ENCODE measurements at places on chromosomes 12 and 14. TPM values are rescaled to one million over a fixed set of nuclear protein-coding genes. Genes with fewer than 3 reads are reported as not detected.

Gene TAPBPL
- 45.8 TPM for total RNA-seq

Gene C12orf54
- not detected for total RNA-seq

Gene SYT1
- total RNA-seq: not detected

Gene SEC23A
- 61.7 TPM for total RNA-seq

Gene CDCA4
- 56.6 TPM for total RNA-seq

Gene MFAP5
- total RNA-seq: not detected

Gene TPPP2
- not detected for total RNA-seq

Gene SLC6A15
- total RNA-seq: not detected

Gene SBNO1
- total RNA-seq: 41.8 TPM

Gene VDR
- total RNA-seq: 16.4 TPM

Gene DEGS2
- total RNA-seq: 0.23 TPM

Gene DPY19L2
- total RNA-seq: 0.40 TPM

Gene HOTAIR
- total RNA-seq: not detected

- no peak for DNase-seq
Observed at GRCh38 chr12:108284163-108284562, 54.9 kb downstream of the CMKLR1 start.

- DNase-seq: no peak
Observed at GRCh38 chr12:180445-180844, 33.5 kb downstream of the SLC6A12 start.

GRCh38 chr14:71271166-71271945, 364.1 kb downstream of the PCNX1 start:
- DNase-seq: no peak

GRCh38 chr12:54005531-54005852, 3.3 kb upstream of the HOXC8 start:
- DNase-seq: no peak

DNA sequence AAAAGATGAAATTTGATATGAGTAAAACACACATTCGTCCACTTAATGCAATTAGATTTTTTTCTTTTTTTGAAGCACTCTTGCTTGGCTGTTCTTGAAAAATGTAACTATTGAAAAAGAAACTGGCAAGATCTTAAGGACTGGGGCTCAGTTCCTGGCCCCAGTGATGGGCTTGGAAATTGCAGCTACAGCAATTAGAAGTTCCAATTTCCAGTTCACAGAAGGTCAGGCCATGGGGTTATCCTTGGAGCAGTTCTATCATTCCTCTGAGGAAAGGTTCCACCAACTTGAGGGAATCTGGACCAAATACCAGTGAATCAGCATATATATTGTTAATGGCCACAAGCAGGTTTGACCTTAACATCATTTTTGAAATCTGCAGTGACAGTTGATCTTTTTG, 18.9 kb downstream of the IGF1 start:
- DNase-seq: no peak

DNA sequence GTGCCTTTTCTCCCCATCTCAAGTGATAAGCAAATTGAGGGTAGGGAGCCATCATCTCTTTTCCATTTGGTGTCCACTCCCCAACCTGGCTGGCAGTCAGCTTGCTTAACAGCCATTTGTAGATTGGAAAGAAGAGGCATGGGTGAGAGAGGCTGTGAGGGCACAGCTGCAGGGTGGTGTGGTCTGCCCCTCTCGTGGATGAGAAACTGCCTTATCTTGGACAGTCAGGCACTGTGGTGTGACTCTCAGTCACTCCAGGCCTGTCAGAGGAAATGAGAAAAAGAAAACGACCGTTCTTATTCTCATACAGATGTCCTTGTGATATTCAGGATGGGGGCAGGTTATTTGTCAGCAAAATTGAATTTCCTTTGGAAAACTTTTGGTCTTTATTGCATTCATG, 65.1 kb upstream of the SRSF5 start:
- no peak for DNase-seq

DNA sequence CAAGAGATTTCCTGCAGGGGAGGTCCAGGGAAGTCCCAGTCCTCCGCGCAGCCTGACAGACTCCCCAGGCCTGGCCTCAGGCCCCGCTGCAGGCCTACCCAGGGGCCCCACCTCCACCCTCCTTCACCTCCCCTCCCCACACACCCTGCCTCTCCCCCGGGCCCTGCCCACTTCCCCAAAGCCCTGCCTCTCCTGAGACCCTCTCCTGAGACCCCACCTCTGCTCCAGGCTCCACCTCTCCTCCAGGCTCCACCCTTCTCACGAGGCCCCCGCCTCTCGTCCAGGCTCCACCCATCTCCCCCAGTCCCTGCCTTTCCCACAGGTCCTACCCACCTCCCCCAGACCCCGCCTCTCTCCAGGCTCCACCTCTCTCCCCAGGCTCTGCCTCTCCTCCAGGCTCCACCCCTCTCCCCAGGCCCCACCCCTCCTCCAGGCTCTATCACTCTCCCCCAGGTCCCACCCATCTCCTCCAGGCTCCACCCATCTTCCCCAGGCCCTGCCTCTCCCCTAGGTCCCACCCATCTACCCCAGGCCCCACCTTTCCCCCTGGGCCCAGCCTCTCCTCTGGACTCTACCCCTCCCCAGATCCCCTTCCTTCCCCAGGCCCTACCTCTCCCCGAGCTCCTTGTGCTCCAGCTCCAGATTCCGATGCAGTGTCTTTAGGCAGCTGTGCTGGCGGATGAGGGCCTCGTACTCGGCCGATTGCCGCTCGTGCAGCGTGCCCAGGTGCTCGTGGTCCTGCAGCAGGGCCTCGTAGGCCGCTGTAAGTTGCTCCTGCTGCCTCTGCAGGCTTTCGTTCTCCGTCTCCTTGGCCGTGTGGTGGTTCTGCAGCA, 58.8 kb upstream of the GPR68 start:
- peak; percentile 68 for DNase-seq

DNA sequence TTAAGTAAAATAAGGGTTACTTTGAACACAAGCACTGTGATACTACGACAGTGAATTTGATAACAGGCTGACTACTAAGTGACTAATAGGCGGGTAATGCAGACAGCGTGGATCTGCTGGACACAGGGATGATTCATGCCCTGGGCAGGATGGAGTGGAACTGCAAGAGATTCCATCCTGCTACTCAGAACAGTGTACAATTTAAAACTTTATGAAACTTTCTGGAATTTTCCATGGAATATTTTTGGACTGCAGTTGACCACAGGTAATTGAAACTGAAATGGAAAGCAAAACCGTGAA, 46.0 kb downstream of the YEATS4 start:
- no peak for DNase-seq

GRCh38 chr12:104701756-104702155, 245.0 kb downstream of the CHST11 start:
- DNase-seq: no peak

DNA sequence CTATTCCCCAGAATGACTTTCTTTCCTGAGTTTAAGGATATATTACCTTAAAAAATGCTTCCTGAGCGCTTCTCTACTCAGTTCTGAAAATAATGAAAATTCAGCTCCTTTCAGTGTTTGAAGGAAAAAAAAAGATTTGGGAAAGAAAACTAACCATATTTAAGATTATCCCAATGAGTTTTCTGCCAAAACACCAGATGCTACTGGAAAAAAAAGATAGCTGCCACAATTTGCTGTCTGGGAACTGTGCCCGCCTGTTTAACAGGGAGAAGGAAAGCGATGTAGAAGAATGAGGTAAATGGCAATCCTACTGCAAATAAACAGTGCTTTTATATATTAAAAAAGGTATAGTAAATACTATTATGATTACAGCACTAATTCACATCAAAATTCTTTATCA, 367.6 kb upstream of the PRICKLE1 start:
- no peak for DNase-seq

DNA sequence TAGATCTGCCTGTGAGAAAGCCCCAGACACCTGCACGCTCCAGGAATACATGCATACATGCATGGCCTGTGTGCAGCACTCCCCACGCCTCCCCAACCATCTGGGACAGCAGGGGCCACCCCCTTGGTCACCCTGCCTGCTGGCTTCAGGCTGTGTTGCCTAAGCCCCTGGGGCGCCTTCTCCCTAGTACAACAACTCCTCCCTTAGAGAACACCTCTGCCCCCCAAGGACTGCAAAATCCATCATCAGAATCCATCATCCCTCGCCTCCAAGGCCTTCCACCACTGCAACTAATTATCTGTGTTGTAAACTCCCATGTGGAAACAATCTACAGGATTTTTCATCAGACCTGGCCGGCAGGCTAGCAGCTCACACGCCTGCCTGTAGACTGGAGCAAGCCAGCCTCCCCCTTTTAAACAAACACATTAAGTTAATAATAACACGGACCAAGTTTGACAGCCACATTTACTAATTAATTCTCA, 36.8 kb downstream of the ZFP36L1 start:
- no peak for DNase-seq

GRCh38 chr12:22990501-22990900, 365.5 kb downstream of the ETNK1 start:
- DNase-seq: no peak

GRCh38 chr14:78595797-78596196, 425.6 kb downstream of the NRXN3 start:
- no peak for DNase-seq

- no peak for DNase-seq
Observed at GRCh38 chr14:31678421-31679249, 117.4 kb downstream of the NUBPL start.

- DNase-seq: peak; percentile 46
Observed at GRCh38 chr14:98704441-98704840, 567.6 kb downstream of the BCL11B start.

DNA sequence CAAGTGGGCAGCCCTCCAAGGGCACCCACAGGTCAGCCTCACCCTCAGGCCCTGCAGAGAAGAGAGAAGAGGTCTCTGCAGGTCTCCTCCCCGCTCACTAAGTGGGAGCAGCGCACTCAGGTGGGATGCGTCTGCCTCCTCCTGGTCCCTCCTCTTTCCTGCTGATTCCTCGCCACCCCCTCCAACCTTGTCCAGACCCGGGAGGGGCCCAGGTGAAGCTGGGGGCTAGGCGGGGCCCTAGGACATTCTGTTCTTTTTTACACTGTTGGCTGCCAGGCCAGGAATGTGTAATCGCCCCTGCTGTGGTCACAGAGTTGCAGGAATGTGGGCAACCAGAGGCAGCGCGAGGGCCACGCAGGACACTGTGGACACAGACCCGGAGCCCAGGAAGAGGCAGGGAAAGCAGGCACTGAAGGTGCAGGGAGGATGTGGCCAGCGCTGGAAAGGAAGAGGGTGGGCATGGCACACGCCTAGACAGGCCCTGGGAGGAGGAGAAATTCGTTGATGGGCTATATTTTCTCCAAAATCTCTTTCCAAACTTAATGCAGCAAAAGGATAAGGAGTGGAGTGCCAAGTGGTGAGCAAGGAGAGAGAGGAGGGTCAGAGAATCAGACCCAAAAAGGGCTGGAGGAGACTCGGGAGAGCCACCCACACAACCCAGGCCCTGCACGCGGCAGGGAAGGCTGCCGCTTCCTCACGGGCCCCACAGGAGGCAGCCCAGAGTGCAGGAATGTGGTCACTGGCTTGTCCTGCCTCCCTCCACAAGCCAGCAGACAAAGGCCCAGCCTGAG, 911 bp upstream of the SCNN1A start:
- DNase-seq: no peak

DNA sequence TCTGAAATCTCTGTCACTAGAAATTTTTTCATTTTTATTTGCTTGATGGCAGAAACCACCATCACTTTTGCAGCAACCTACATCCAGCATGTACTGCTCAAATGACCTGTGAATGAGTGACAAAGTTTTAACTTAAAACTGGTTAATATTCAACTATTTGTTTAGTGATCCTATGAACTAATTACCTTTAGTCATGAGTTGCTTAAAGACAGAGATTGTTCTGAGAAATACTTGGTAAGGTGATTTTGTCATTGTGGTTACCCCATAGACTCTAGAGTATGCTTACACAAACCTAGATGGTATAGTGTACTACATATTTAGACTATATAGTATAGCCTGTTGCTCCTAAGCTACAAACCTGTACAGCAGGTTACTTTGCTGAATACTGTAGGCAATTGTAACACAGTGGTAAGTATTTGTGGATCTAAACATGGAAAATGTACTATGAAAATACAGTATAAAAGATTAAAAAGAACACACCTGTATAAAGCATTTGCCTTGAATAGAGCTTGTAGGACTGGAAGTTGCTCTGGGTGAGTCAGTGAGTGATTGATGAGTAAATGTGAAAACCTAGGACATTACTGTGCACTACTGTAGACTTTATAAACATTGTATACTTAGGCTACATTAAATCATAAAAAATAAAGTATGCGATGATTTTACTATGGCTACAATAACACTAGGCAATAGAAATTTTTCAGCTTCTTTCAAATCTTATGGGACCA, 256.6 kb upstream of the PPFIA2 start:
- DNase-seq: no peak

DNA sequence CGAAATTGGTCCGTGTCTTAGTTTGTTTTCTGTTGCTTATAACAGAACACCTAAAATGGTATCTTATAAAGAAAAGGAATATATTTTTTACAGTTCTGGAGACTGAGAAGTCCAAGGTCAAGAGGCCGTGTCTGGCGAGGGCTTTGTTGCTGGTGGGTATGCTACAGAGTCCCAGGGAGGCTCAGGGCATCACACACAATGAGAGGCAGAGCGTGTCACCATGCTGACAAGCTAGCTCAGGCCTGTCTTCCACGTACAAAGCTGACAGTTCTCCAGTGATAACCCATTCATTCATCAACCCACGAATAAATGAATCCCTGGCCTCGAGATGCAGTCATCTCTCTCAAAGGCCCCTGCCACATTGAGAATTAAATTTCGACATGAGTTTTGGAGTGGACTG, 56.7 kb upstream of the AEBP2 start:
- DNase-seq: no peak

DNA sequence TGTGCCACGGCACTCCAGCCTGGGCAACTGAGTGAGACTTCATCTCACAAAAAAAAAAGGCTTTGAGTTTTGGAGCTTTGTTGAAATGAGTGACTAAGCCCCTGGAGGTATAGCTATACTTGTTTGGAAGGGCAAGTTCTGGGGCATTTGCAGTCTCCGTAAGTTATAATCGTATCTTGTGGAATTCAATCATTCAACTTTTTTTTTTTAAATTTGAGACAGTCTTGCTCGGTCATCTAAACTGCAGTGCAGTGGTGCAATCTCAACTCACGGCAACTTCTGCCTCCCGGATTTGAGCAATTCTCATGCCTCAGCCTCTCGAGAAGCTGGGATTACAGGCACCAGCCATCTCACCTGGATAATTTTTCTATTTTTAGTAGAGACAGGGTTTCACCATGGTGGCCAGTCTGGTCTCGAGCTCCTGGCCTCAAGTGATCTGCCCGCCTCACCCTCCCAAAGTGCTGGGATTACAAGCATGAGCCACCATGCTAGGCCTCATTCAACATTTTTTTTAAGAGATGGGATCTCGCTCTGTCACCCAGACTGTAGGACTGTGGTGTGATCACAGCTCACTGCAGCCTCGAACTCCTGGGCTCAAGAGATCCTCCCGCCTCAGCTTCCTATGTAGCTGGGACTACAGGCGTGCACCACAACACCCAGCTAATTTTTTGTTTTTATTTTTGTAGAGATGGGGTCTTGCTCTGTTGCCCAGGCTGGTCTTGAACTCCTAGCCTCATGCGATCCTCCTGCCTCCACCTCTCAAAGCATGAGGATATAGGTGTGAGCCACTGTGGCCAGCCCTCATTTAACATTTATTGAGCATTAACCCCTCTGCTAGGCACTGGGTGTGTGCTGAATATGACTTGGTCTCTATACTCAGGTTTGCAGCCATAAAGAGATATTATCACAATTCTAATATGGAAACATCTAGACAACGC, 133.7 kb upstream of the MAP1LC3B2 start:
- DNase-seq: no peak

GRCh38 chr14:53538316-53538881, 385.3 kb upstream of the DDHD1 start:
- DNase-seq: no peak

Measured in activated CD4-positive, alpha-beta T cell treated with anti-CD3 and anti-CD28 coated beads, Interleukin-2, amount 10 ng/mL, durations not matched to agents 7 days and 5 days (primary cell).